ENCODE measurements at places on chromosomes 12 and 14.

DNA sequence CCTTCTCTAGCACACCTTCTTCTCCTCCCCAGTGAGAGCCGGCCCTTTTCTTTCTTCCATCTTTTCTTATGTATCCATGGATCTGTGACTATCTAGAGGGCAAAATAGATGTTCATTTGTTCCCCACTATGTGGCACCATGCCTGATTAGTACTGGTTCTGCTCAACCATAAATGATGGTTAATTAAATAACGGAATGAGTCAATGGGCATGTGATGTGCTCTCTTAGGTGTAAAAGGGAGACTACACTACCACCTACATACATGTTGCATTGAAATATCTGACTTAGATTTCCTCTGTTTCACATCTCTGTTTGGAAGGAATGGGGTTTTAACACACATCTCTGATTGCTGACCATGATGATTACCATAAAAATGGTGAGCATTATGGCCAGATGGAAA is 116.5 kb downstream of the BTG1 start:
- DNase-seq = no peak

GRCh38 chr12:91852634-91853033 is 293.0 kb downstream of the BTG1 start:
- no peak for DNase-seq

GRCh38 chr12:126967152-126967551 is 1299.8 kb upstream of the TMEM132C start:
- no peak for DNase-seq

GRCh38 chr14:68516342-68516741 is 276.5 kb downstream of the ZFP36L1 start:
- DNase-seq = no peak

- DNase-seq = no peak
Measured at GRCh38 chr12:25839470-25839869, 119.0 kb upstream of the RASSF8 start.

DNA sequence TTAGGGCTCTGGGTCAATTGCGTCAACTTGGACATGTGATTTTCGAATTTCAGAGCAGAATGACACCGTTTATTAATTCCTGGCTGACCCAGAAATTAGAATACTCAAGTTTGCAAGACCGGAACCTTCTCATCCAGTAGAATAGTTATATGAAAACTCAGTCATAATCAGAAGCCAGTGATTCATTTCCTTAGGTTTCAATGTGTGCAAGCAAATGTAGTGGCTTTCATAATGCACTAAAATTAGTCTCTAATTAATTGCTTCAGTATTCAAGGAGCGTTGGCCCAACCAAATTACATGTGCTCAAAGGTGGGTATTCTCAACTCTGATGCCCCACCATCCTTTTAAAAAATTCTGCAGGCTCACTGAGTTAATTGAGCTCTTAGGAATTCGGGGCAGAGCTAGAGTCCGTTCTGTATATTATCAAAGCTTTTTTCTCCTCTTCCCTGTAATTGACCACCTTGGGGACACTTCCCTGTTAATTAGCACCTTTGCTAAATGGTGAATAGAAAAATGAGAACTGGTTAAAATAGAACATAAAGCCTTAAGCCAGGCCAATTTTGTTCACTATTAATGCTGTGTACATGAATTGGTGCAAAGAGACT is 55.4 kb downstream of the DAO start:
- no peak for DNase-seq

- no peak for DNase-seq
Measured at GRCh38 chr14:102930138-102930752, 7.8 kb downstream of the AMN start.

- no peak for DNase-seq
Measured at GRCh38 chr12:55745361-55746173, 2.6 kb downstream of the GDF11 start.

GRCh38 chr12:106541201-106541600 is 41.6 kb upstream of the RFX4 start:
- DNase-seq = no peak

DNA sequence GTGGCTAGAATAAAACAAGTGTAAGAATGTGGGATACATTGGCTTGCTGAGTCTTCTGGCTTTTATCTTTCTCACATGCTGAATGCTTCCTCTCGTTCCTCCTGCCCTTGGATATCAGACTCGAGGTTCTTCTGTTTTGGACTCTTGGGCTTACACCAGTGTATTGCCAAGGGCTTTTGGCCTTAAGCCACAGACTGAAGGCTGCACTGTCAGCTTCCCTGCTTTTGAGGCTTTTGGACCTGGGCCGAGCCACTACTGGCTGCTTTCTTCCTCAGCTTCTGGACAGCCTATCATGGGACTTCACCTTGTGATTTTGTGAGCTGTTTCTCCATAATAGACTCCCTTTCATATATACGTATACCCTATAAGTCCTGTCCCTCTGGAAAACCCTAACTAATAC is 300.9 kb upstream of the STXBP6 start:
- no peak for DNase-seq

GRCh38 chr12:119181202-119181601 is 2.5 kb downstream of the HSPB8 start:
- no peak for DNase-seq

- DNase-seq = no peak
Measured at GRCh38 chr12:92362785-92363184, 217.1 kb upstream of the BTG1 start.

DNA sequence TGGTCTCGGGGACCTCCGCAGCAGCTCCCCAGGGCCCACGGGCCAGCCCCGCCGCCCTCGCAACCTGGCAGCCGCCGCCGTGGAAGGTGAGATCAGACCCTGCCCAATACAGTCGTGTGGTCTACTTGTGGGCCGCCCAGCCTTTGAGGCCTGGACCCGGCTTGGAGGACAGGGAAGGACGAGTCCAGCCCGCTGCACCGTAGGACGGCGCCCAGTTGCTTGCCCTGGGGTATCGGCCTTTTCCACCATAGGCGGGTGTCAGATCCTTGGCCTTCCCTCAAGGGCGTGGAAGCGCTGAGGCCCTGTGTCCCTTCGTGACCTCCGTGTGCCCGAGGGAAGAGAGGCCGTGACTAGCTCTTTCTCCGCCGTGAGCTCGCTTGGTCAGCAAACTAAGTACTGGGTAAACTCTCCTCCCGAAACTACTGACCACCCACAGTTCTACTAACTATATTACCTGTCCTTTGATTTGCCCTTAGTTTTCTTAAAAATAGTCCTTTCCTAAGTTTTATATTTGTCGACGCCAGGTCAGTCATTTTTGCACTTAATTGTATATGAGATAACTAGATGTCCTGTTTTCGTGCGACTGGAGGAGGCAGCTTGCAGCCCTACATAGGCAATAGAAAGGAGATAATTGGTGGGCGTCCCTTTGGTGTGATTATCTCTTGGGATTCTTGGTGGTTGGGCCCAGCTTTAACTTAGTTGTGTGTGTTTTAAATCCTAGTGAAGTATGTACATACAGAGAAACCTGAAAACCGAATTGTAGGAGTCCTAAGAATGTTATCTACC is 757 bp downstream of the SLC25A3 start:
- no peak for DNase-seq

GRCh38 chr14:42459171-42459685 is 852.6 kb downstream of the LRFN5 start:
- no peak for DNase-seq

DNA sequence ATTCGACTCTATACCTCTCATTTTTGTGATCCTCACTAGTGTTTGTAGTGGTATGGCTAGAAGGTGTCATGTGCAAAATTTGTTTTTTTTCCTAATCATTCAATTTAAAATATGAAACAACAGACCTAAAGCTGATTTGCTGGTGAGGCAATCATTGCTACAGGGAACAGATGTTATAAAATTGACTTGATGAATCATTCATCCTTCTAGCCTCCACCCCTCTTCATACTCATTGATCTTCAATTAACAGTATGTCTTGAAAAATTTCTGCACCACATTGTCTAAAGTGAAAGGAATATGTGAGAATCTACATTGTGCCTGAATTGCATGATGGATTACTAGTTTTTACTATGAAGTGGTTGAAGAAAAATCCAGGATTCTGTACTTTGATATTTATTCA is 349.0 kb upstream of the NAV3 start:
- no peak for DNase-seq

DNA sequence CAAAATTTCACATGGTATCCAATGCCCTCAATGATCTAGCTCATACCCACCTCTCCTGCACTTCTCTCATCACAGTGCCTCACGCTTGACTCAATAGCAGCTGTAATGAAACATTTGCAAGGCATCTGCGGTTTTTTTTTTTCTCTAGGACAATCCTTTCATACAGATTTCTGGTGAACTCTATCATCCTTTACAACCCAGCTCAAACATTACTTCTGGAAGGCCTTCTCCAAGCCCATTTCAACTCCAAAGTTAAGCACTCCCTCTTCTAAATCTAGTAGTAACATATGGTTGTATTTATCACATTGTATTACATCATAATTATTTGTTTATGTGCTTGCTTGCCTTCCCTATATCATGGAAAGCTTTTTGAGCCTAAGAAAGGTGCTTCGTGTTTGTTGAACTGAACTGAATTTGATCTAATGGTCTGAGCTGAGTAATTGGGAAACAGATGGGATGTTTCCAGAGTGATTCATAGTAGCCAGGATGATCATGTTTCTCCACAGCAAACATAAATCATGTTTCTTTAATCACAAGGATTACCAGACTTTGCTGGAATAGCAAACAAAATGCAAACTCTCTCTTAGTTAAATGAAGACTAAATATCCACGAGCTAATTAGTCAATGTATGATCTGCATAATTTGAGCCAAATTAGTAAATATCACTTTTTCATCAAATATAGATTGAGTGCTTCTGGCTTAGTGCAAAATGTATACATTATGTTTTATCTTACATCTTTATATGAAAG is 14.3 kb downstream of the CFL2 start:
- DNase-seq = no peak

DNA sequence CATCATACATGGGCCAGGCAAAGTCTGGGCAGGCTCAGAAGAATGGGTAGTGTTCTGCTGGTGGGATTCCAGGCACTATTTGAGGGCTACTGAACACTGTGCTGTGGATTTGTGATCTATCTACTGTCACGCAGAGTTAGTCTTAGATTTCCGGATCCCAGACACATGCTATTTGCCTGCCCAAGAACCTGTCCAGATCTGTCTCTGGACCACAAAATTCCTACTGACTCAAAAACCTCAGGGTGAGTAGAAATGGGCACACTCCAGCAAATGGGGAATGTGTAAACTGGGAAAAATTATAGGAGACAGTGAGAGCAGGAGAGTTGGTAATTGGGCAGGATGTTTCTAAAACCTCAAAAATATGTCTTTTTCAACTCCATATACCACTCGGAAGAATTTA is 129.9 kb downstream of the GALC start:
- no peak for DNase-seq

GRCh38 chr12:106128585-106129328 is 10.0 kb downstream of the NUAK1 start:
- no peak for DNase-seq

- DNase-seq = no peak
Measured at GRCh38 chr14:22657861-22658260, 13.7 kb upstream of the OR6J1 start.

DNA sequence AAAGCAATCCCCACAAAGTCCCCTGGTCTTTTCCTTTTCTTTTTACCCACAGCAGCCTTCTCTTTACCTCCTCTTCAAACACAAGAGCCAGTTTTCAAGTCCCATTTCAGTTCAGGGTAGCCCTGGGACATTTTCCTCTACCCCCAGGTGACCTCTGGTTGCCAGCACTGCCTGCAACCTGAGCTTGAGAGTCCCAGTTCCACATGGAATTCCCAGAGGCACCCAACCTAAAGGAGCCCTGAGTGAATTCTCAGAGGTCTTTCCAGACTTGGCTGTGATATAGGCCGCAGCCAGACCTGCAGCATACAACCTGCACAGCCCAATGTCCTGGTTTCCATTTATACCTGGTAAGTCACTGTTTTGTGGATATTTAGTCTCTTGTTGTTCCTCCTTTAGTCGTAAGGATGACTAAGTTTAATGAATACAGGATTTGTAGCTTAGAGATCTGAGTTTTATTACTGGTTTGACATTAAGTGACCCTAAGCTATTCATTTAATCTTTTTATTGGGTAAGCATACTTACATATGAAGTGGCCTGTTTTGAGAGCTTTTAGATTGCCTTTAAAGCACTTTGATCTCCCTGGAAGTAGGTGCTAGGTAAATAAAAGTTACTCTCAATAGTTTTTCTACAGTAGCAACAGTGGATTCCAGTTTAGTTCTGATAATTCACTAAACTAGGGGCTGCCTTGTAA is 159.8 kb downstream of the TGFB3 start:
- DNase-seq = no peak

DNA sequence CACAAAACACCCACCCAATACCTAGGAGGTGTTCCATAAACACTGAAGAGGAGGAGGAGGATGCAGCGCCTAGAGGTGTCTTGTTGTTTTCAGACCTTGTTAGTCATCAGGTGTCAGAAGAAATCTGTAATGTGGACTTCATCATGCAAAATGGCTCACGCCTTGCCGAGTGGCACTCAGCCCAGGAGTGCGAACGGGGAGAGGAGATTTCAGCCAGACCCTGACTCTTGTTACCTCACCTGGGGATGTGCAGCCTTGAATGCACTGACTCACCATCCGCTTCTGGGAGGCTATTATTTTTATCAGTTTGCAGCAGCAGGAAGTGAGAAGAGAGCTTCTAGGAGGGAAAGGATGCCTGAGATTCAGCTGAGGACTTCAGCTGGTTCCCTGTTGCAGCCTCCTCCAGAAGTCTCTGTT is 48.2 kb upstream of the PLXNC1 start:
- no peak for DNase-seq

- no peak for DNase-seq
Measured at GRCh38 chr12:123396954-123397353, 13.0 kb downstream of the KMT5A start.

- DNase-seq = no peak
Measured at GRCh38 chr12:120235369-120236323, 29.9 kb downstream of the PXN start.

GRCh38 chr12:39010406-39010805 is 105.0 kb upstream of the CPNE8 start:
- no peak for DNase-seq

DNA sequence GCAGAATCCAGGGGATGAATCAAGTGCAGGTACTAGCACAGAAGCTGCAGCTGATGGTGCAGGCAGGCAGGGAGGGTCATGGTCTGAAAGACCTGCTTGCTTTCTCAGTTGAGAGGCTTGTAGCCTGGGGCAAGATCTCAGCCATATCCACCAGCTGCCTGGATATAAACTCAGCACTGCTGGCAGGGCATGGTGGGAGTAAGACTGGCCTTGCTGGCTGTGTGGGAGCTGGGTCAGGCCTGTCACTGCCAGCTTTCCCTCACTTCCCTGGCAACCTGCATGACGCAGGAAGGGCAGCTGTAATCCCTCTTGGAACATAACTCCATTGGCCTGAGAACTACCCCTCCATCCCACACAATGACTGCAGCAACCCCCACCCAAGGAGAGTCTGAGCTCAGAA is 230.1 kb downstream of the ANO6 start:
- no peak for DNase-seq

- no peak for DNase-seq
Measured at GRCh38 chr12:67520606-67521005, 127.9 kb upstream of the DYRK2 start.

GRCh38 chr12:4191642-4192041 is 81.9 kb upstream of the CCND2 start:
- no peak for DNase-seq

DNA sequence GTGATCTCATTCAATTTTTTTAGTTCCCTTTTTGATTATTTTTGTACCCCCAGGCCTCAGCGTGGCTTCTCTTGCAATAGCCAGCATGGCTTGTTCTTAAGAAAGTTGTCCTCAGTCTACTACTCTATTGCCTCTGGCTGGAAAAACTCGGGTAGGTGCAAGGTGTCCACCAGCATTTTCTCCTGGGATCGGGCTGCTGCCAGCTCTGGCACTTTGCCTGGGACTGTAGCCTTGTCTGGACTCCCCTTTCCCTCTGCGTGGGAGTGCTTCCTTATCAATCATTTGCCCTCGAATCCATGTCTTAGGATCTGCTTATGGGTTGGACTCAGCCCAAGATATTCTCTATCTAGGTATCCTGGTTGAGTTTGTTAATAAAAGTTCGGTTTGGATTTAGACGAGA is 773.4 kb downstream of the DIO2 start:
- no peak for DNase-seq

All from activated CD4-positive, alpha-beta T cell treated with anti-CD3 and anti-CD28 coated beads for 1 hour (primary cell).